Coronary artery (tissue), 2 donors: ENCODE measurements at places on chromosomes 7 and 10.

DNA sequence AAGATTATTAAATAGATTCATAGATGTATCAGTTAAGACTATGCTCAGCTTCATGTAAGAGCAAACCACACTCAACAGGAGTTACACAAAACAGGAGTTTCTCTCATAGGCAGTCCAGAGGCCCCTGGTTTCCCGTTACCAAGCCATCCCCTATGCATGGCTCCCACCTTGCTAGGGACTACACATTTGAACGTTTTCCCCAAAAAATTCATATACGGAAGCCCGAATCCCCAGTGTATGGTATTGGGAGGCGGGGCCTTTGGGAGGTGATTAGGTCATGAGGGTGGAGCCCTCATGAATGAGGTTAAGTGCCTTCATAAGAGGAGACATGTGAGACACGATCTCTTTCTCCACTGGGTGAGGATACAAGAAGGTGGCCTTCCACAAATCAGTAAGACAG is 29.1 kb downstream of the RSU1 start:
- no peak for DNase-seq

- DNase-seq, result no peak
These were observed 443.6 kb downstream of the GRM8 start for GRCh38 chr7:126809188-126809587.

DNA sequence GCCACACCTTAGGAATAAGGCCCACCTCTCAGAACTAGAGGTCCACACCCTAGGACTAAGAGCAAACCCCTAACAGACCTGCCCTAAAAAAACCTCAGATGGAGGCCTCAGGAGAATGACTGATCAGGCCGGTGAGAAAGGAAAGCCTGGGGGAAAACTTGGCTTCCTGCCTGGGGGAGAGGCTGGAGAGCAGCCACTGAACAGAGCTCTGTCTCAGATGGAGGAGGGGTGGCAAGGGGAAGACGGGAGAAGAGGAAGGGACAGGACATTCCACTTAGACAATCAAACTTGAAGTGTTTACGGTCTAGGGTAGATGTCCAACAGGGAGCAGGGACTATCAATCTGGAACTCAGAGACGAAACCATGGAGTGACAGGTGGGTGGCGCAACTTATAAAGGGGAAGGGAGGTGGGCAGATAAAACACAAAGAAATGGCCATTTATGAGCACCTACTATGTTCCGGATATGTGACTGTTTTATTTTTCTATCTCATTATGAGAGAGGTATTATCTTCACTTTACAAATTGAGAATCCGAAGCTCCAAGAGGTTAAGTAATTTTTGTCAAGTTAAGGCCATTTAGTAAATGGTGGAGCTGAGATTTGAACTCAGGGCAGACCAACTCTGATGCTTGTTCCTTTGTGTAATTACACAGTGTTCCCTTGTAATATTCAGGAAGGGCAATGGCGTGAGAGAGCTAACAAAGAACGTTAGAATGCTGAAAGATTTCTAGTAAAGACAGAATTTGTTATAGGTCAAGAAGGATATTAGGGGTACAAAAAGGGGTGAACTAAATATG is 82.6 kb downstream of the DNMBP start:
- no peak for DNase-seq

GRCh38 chr7:2041496-2042367 is 191.0 kb downstream of the MAD1L1 start:
- DNase-seq, result no peak

- DNase-seq, result no peak
These were observed 708.4 kb downstream of the POM121L12 start for GRCh38 chr7:53743697-53744402.

DNA sequence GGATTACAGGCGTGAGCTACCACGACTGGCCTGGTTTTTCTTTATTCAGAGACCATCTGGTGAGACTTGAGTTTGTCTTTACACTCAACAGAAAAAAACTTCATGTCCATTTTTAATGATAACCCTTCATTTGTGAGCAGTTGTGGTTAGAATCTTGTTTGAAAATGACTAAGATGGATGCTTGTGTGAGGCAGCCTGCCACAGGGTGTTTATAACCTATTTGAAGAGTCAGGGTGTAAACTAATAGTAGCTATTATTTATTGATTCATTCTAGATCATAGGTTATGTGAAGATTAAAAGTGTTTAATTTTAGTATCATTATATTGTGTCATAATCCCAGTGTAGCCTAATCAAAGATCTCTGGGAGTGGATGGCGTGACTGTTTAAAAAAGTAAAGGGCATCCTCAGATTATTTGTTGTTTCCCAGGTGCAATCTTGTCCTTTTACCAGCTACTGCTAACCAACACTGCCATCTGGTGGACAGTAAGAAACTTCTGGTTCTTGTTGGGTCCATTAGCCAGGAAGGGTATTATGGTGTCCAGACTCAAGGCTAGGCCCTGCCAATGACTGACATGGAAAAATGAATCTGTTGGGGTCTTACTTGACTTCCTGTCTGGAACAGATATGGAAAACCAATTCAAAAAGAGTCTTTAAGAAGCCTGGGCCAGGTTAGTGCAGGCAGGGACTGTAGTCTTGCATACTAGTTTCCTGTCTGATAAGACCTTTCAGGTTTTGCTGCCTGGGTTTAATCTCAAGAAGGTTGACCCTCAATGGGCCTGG is 24.9 kb downstream of the NRBF2 start:
- DNase-seq, result no peak

- DNase-seq, result no peak
These were observed 120.1 kb downstream of the NPTX2 start for GRCh38 chr7:98737176-98737575.

GRCh38 chr7:7681191-7681935 is 37.0 kb downstream of the RPA3 start:
- no peak for DNase-seq
